KBM-7 (cell line): ENCODE measurements at places on chromosomes 2 and 18.

GRCh38 chr2:224836263-224836662, 120.1 kb upstream of the CCDC195 start:
- DNase-seq = no peak

DNA sequence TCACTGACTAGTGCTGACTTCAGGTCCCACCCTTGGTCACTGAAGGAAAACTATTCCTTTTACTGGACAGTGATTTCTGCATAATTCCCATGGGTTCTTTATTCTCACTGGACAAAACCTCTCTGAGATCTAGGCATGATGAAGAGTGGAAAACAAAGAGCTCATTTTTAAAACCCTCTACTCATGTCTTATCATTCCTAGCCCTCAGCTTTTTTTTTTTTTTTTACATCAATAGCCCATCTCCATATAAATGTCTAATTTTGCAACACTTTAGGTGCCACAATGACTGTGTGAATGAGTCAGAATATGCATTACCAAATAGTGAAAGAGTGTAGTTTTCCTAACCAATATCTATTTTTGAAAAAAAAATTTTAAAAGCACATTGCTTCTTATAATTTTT, 74.8 kb downstream of the TCF4 start:
- no peak for DNase-seq

DNA sequence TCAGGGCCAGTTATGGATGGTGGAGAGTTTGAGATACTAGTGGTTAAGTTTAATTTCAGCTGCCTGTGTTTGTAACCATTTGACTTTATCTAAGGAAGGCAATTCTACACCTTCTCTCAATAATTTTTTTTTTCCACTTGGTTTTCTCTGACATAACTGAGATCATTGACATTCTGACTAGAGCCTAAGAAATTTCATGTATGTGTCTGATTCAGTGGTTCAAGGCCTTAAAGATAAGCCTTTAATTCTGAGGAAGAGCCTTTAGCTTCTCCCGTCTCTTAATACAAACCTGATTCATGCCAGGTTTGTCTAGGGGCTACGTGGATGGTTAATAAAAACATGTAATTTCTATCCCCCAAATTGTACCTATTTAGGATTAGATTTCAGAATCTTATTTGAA, 971.4 kb downstream of the DPP10 start:
- no peak for DNase-seq

DNA sequence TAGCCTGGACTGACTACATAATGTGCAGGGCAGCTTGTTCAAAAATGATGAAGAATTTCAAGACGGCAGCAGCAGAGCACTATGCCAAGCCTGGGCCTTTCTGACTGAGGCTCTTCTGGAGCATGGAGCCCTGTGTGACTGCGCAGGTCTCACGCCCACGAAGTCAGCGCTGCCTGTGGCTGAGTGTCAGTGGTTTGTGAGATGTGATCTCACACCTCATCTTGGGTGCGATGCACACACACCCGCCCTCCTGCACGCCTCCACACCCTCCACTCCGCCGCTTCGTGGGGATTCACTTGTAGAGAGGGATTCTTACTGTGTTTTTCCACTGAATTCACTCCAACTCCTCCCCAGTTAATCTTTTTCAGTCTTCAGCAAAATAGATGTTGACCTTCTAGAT, 103.9 kb downstream of the VIT start:
- no peak for DNase-seq

DNA sequence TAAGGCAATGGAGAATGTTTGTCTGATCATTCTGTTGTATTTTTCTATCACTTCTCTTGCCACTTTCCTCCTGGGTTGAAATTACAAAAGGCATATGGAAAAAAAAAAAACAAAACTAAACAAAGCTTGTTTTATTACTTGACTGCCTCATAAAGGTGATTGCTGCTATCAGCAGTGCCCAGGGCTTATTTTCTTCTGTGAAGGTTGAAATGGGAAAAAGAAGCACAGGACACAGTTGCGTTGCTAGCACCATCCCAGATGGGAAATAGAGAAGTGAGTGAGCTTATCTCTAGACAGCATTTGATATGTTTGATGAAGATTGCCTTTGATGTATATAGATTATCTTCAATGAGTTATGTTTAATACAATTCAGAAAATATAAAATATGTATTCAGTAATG, 633.8 kb upstream of the ZNF804A start:
- DNase-seq = no peak

DNA sequence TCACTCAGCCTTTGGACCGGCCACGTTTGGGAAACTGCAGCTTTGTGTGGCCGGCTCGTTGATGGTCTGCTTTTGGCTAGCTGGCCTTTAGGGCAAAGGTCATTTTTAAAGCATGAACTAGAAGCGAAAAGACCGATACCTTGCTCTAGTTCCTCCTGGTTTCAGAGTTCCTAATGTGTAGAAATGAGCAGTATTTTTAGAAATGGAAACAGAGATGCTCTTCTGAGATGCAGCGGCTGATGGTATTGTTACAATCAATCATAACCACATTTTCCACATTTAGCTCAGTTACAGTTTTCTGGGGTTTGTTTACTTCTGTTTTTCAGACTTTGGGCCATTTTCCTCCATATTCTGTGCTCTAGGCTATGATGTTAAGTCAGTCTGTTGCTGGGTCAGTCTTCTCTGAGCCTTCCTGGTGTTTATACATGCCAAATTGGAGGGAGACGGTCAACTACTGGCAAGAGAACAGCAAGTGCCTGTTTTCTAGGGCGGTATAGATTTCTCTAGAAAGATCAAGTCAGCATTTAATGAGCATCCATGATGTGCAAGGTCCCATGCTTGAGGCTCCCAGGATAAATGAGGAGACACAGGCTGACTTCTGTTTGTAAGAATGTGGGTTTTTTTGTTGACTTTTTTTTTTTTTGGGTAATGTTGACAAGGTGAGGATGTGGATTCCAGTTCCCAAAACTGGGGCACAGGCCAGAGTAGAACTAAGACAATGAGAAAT, 28.0 kb downstream of the RNF144A start:
- peak; percentile 28 for DNase-seq

DNA sequence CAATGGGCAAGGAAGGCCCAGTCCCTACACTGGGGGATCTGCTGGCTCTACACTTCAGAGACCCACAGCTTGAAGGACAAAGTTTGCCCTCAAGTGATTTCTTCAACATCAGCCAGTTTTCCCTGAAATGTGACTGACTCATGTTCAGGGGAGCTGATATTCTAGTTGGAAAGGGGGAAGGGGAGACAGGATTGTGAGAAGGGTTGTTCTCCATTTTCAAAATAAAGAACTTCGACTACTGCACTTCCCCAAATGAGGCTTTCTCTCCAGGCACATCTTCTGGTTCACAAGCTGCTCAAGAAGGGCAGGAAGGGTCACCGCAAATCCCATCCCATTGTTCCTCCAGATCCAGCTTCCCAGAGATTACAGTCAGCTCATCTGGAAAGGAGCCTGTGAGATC, 117.6 kb downstream of the BCL2L11 start:
- peak; percentile 60 for DNase-seq

DNA sequence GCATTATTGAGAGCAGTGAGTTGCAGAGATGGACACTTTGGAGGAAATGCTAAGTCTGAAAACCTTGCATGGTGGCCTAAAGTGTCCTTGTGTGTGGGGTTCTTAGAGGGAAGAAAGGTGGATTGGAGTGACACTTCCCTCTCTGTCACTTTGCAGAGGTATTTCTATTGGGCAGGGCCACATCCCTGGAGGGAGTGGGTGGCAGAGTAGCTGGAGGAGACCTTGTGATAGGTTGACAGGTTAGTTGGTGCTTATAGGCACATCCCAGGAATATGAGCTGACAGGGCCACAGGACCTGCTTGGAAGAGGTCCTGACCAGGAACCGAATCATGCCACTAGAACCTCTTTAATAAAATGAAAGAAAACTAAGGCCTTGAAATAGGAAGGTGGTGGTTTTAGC, 972 bp upstream of the IGFBP5 start:
- DNase-seq = no peak

DNA sequence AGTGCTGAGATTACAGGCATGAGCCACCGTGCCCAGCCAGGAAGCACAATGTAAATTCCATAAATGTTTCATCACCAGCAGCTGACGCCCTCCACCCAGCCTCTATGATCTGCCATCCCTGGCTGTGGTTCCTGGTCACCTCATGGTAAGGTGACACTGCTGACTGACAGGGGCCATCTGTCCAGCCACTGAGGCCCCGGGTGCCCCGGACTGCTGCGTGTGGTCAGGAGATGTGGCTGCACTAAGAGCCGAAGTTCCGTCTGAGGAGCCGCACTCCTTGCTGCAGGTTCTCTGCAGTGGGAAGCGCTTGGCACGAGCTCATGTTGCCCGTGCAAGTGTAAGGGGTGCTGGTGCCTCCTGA, 10.9 kb downstream of the NTSR2 start:
- DNase-seq = no peak

GRCh38 chr2:133977405-133977804, 276.5 kb upstream of the MGAT5 start:
- no peak for DNase-seq

DNA sequence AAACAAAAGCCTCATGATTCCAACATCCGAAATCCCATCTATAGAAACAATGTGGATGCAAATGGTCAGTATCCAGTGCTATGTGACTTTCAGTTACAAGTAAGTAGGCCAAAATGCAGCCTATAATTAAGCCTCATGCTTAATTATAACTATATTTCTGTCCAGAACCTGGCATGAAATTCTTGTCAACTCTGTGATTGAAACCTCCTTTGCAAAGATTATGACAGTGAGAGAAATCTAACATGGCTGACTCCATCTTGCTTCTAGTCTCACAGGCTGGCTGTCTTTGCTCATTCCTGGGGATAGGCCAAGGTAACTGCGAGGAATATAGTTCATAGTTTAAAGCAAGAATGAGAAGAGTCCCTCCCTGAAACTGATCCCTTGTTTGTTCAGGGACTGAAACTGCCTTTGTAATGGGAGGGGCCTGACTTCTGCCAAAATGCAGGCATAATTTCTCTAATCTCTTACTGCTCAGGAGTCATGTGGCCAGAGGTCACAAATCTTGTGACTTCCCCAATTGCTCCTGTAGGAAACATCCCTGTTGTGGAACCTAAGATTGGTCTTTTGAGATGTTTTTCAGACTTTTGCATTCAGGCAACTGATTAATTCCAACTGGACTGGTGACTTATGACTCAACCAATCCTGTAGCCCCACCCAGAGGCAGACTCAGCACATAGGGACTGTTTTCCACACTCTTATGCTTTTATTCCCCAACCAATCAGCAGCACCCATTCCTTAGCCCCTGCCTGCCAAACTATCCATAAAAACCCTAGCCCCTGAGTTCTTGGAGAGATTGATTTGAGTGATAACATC, 84.5 kb upstream of the TLK1 start:
- no peak for DNase-seq

- no peak for DNase-seq
These were observed 435.8 kb upstream of the DDX18 start for GRCh38 chr2:117378653-117379052.

DNA sequence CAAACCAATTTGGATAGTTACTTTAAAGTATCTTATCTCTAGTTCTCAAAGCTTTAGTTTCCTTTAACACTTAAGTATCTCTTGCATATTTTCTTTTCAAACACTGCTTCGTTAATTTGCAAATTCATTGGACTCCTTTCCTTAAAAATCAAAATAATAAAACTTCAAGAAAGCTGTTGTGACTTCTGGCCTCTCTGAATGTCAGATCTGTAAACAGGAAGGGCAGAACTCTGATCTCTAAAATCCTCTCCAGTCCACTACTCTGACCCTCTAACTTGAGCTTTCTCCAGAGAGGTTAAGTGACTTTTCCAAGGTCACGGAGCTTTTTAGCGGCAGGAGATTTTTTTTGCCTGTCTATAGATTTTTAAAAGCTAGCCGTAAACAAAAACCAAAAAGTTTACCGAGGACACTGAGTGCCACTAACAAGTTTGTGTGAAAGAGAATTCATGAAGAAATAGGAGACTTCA, 155.5 kb downstream of the TGIF1 start:
- no peak for DNase-seq

DNA sequence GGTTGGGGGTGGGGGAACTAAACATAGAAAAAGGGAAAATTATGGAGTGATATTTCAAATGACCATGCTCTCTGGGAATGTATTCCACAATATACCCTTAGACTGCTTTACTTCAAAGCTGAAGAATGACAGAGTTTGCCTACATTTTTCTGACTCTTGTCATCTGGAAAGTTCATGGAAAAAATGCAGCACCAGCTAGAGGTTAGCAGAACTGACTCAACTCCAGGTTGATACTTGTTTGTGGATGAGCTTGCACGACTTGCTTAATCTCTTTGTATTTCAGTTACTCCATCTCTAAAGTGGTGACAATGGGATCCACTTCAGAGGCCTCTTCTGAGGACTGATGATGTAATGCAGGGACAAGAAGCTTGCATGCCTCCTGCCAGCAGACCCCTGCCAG, 824.0 kb upstream of the ID2 start:
- DNase-seq = no peak

- no peak for DNase-seq
These were observed 75.3 kb upstream of the NPAS2 start for GRCh38 chr2:100744589-100744988.

DNA sequence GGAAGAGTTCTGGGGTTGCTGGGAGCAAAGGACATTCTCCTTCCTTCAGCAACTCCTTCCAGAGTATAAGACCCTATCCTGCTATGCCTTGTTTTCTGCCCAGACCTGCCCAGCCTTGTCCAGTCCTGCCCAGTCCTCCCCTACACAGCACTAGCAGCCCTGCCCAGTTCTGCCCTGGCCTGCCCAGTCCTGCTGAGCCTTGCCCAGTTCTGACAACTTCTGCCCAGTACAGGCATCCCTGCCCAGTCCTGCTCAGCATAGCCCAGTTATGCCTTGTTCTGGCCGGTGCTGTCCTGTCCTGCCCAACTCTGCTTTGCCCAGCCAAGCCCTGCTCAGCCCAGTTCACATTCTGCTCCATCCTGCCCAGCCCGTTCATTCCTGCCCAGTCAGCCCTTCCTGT, 44.9 kb upstream of the ALK start:
- no peak for DNase-seq

GRCh38 chr2:169978402-169979017, 151.3 kb downstream of the UBR3 start:
- no peak for DNase-seq

- peak; percentile 8 for DNase-seq
These were observed 33.5 kb downstream of the FEZ2 start for GRCh38 chr2:36564377-36564930.

DNA sequence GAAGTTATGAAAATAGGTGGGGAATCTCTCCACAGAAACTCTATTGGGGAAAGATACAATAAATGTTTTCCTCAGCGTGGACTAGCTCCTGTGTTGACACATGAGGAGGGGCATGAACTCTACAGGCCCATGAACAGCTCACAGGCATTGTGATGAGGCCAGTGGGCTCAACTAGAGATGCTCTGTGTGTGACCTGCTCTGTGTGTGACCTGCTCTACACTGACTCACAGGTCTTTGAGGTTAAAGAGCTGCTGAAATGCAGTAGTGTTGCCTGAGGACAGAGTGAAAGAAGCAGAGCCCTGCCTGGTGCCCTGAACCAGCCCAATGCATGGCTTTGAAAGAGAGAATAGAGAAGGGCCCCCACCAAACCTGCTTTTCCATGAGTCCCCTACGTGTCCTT, 117.6 kb downstream of the MCFD2 start:
- no peak for DNase-seq

DNA sequence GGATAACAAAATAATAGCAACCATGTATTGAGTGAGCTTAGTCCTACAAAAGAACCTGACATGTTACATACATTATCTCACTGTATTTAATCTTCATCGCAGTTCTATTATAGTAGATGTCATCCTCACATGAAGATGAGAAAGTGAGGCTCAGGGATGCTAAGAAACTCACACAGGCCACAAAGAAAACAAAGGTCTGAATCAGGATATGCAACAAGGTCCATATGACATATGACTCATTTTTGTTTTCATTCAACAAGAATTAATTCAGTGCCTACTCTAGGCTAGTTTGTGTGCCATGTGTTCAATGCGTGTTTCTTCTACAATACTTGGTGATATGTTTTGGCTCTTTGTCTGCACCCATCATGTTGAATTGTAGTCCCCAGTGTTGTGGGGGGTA, 219.7 kb upstream of the EPHA4 start:
- DNase-seq = no peak
